ENCODE measurements at places on chromosomes 6 and 20.

DNA sequence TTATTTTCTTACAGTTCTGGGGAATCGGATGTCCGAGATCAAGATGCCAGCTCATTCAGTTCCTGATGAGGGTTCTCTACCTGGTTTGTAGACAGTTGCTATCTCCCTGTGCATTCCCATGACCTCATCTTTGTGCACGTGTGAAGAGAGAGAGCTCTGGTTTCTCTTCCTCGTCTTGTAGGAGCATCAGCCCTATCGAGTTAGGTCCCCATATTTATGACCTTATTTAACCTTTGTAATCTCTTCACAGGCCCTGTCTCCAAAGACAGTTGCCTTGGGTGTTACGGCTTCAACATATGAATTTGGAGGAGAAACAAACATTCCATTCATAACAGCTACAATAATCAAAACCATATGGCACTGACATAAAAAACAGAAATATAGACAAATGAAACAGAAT, 455.3 kb downstream of the HACE1 start:
- DNase-seq = no peak

GRCh38 chr20:10312111-10312510, 93.5 kb downstream of the SNAP25 start:
- DNase-seq = no peak

DNA sequence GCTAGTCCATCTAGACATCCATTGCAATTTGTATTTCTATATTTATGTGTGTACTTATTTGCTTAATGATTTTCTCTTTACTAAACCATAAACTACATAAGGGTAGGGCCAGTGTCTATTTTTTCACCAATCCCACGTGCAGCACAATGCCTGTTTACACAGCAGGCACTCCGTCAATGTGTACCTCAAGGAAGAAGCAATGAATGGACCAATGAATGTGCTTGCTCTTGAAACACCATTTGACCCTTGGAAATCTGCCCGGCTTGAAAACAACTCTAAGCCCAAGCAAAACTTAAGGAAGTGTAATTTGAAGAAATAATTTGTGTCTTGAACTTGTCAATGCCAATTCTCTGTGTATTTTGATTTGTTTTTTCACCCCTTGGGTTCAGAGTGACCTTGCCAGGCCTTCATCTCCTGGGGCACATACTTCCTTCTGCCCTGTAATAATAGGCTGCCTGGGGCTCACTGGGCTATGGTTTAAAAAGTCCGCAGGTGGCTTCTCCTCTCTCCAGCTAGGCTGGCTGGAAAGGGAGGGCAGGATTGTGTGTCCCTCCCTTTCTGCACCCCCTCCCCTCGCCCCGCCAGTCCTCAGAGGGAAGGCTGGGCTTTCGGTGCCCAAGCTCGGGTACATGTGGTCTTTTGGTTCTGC, 140.8 kb upstream of the ARMC2 start:
- no peak for DNase-seq

- peak; percentile 55 for DNase-seq
Measured at GRCh38 chr20:62642666-62643520, 590 bp downstream of the SLCO4A1 start.

DNA sequence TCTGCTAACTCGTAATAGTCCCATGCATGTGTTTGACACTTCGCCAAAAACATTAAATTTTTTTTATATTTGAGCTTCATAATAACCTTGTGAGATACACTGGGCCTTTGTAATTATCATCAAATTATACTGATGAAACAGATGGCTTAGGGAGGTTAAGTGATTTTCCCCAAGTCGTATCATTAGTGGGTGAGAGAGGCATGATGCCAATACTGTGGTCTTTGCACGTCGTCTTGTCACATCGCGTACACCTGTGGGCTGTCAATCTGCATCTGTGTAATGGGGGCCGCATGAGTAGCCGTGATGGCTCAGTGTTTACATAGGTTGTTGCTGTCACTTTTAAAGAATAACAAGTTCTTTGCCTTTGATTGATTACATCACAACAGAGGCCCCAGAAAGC, 1.7 kb downstream of the PRL start:
- DNase-seq = no peak

DNA sequence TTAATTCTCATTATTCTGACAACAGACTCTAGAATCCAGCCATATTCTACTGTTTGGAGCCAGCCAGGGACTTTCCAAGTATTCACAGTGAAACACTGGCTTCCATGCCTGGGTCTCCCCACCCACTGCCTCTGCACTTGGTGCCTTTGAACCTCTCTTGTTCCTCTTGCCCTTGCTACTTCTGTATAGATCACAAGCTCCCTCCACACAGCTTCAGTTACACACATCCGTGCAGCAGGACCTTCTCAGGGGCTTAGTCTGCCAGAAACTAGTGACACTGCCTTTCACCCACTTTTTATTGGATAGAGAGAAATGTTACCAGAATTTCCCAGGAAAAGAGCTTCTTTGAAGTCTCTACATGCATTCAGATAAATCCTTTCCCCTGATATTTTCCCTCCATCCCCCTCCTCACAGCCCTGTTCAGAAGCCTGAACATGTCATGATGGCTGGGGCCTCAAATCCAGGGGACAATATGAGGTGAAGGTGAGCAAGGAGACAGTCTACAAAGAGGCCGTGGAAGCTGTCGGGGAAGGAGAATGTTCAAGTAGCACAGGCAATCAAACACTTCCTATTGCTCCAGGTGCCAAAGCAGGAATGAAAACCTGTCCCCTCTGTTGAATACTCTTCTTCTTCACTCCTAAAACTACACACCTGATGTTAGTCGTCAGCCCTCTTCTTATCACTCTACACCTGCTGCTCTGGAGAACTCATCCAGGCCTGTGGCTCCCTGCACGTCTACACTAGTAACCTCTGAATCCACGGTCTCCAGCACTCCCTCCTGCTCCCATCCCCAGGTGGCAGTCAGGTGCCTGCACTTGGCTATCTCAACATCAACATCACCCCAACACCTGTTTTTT, 20.2 kb upstream of the HLA-DOA start:
- DNase-seq = no peak

DNA sequence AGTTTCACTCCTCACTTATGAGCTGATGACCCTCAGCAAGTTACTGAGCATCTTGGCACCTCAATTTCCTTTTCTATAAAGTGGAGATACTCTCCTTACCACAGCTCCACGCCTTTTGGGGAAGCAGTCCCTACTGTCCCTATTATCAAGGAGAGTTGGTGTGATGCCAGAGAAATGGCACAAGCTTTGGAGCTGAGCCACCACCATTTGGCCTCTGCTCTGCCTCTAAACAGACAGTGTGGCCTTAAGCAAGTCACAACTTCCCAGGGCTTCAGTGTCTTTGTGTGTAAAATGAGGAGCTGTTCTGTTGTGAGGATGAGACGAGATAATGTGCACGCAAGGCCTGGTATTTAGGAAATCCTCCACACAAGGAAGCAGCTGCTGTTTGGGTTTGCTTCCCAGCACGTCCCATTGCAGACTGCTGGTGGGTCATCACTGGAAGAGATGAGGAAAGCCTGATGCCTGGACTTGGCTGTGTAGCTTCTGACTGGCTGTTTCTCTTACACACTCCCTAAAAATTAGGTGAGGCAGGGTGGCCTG, 18.5 kb downstream of the NSFL1C start:
- no peak for DNase-seq

DNA sequence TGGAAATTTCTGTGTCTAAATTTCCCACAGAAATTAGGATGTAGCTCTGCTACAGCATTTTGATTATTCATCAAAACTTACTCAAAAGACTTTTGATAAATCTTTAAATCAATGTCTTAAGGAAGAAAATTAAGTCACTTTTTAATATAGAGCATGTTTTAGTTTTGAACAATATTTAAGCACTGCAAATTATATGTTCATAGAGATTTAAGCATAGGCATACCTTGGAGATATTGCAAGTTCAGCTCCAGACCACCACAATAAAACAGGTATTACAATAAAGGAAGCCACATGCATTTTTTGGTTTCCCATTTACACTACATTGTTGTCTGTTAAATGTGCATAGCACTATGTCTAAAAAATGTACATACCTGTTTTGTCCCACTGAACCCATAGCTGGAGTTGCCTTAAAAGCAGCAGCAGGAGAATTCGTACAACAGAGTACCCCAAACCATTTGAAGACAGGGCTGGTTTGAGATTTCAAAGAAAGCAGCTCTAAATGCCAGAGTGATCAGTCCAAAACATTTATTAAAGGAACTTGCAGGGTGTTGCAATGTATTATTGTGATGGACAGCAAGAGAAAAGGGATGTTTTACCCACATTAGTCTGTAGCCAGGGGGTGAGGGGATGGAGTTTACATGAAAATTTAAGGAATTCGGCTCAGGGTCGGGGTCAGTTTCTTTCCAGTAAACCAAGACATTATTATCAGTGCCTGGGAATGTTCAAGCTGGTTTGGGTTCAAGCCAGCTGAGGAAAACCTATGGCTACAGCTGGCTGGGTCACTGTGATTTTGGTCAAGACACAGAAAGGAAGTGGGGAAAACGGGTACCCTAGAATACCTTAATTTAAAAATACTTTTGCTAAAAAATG, 6.3 kb upstream of the LOC128125822 start:
- DNase-seq = no peak

DNA sequence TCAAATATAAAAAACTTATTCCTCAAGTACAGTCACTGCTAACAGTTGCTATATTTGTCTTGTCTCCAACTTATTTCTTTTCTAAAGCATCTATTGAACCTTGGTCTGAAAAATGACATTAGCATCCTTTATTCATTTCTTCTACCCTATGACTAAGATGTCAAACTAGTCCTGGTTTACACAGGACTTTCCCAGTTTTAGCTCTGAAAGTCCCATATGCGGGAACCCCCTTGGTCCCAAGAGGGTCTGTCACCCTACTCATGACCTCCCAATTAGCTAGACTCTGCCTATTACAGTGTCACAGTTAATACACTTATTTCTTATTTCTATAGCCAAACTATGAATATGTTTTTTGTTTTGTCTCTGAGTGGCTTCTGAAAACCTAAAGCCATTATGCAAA, 37.1 kb downstream of the PLEKHG1 start:
- DNase-seq = no peak

DNA sequence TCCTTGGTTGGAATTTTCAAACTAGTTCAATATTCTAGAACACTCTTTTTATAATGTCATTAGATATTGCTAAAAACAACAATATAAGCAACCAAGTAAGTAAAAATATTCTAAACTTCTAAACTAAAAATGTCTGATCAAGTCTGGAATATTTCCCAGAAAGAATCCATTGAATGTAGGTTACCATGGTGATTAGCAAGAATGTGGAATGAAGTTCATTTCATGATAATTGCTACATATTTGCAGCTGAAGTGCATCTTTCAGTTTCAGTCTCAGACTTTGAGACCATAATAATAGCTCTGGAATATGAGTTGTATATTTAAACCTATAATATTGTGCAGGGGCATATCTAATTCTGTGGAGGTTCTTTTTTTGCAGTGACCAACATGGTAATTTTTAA, 61.0 kb upstream of the NKAIN2 start:
- no peak for DNase-seq

- DNase-seq = peak; percentile 1
Measured at GRCh38 chr6:39137245-39137644, 22.3 kb upstream of the SAYSD1 start.

DNA sequence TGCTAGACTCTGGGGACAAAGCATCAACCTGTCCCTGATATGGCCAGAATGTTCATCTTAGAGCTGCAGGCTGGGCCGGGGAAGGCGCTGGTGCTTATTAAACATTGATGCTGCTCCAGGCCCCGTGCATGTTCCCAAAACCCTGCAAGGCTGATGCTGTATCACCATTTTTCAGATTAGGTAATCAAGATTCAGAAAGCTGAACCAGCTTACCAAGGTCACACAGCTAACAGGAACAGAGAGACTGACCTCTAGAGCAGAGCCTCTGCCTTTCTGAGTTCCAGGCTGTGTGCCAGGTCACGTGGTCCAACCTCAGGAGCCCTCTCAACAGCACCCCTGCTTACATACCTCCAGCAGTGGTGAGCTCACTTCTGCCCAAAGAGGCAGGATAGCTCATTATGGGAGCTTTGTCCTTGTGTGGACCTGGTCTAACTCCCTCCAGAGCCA, 16.1 kb upstream of the VSTM2L start:
- no peak for DNase-seq

- DNase-seq = peak; percentile 8
Measured at GRCh38 chr6:99608059-99608885, 1.6 kb downstream of the PRDM13 start.

DNA sequence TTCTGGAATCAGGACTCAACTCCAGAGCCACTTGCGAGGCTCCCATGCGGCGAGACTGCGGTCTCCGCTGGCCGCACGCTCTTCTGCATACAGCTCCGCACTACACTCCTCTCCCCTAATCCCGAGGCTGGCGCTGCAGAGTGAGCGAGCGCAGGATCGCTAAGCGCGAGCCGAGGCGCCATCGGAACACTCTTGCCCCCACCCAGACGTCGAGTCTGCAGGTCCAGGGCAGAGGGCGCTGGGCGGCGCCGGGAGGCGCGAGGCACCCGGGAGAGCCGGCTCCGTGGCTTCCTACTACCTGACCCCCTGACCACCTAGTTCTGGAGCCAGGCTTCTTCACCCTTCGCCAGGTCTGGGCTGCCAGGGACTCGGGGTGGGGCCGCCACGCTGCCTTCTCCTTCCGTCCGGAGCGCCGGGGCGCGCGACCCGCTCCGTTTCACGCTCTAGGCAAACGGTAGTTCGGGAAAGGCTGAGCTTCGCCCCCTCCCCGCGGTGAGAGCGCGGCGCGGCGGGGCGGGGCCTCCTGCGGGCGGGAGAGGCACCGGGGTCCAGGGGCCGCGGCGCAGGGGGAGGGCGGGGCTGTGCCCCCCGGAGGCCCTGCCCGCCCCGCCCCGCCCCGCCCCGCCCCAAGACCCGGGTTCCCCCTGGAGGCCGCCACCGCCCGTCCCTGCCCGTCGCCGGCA, 5.4 kb upstream of the TUBB2A start:
- peak; percentile 60 for DNase-seq

DNA sequence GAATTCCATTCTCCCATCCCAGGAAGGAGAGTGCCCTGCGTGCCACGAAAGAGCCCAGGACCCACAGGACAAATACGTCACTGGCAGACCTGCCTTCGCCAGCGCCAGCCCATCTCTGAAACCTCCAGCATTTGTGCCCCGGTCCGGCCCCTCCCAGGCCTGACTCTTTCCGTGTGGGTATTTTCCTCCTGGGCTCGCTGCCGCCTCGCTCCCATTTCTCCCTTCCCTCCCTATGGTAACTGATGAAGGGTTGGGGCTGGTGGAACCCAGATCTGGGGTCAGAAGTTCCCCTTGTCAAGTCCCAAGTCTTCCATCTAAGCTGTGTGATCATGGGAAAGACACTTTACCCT, 208.5 kb downstream of the LRFN2 start:
- DNase-seq = no peak

- DNase-seq = no peak
Measured at GRCh38 chr6:137155830-137156229, 17.6 kb downstream of the IL22RA2 start.

GRCh38 chr20:54650052-54650719, 174.8 kb downstream of the DOK5 start:
- no peak for DNase-seq

DNA sequence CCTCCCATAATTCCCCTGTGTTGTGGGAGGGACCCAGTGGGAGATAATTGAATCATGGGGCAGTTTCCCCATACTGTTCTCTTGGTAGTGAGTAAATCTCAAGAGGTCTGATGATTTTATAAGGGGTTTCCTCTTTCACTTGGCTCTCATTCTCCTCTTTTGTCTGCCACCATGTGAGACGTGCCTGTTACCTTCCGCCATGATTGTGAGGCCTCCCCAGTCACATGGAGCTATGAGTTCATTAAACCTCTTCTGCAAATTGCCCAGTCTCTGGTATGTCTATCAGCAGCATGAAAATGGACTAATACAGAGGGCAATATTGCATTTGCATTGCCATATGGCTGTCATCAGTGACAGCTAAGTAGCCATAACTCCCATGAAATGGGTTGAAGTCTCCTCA, 63.2 kb downstream of the ZNF217 start:
- DNase-seq = no peak

GRCh38 chr6:115573861-115574260, 486.8 kb downstream of the FRK start:
- no peak for DNase-seq

- no peak for DNase-seq
Measured at GRCh38 chr6:22727710-22728109, 158.3 kb downstream of the HDGFL1 start.

Measured in stimulated activated naive CD4-positive, alpha-beta T cell (primary cell).